ENCODE measurements at places on chromosomes 4 and X. TPM values are rescaled to one million over a fixed set of nuclear protein-coding genes. Genes with fewer than 3 reads are reported as not detected.

Gene TCEAL6
- not detected for total RNA-seq

Gene RAB39B
- total RNA-seq, result 1.4 TPM

Gene CNKSR2
- 0.55 TPM for total RNA-seq

Gene USP27X
- total RNA-seq, result 2.6 TPM
